Vein endothelial cell (primary cell): ENCODE measurements at places on chromosomes 16 and 17. TPM values are rescaled to one million over a fixed set of nuclear protein-coding genes. Genes with fewer than 3 reads are reported as not detected.

TMIGD1 gene
- total RNA-seq = not detected in 2 replicates

NRN1L gene
- not detected in 2 replicates for total RNA-seq

TEKT5 gene
- 0.65 TPM in 1 of 2 replicates, not detected in the other for total RNA-seq

GLIS2 gene
- total RNA-seq = 0.67 and 2.0 TPM in 2 replicates

GRIN2C gene
- total RNA-seq = 0.19 TPM in 1 of 2 replicates, not detected in the other

CCL17 gene
- total RNA-seq = not detected in 2 replicates

GFAP gene
- 0.86 TPM in 1 of 2 replicates, not detected in the other for total RNA-seq

KCNH4 gene
- under 0.01 TPM in 1 of 2 replicates, not detected in the other for total RNA-seq

NPIPB4 gene
- 34.2 and 72.8 TPM in 2 replicates for total RNA-seq

CA5A gene
- total RNA-seq = not detected in 2 replicates

ESRP2 gene
- total RNA-seq = 0.29 and 0.98 TPM in 2 replicates

TMEM101 gene
- total RNA-seq = 33.1 and 50.0 TPM in 2 replicates

ASPA gene
- not detected in 2 replicates for total RNA-seq

CFAP119 gene
- 2.0 and 3.5 TPM in 2 replicates for total RNA-seq

PPP1R27 gene
- not detected in 2 replicates for total RNA-seq

PLA2G10 gene
- total RNA-seq = not detected in 2 replicates

PRKCA gene
- 15.2 and 21.2 TPM in 2 replicates for total RNA-seq
